ENCODE measurements at places on chromosomes 11 and 22.

- no peak for DNase-seq
Measured at GRCh38 chr11:37830529-37830928, 1232.5 kb upstream of the RAG2 start.

GRCh38 chr11:34416088-34416487 is 22.6 kb upstream of the CAT start:
- no peak for DNase-seq

- no peak for DNase-seq
Measured at GRCh38 chr22:26452236-26453016, 23.4 kb downstream of the ASPHD2 start.

DNA sequence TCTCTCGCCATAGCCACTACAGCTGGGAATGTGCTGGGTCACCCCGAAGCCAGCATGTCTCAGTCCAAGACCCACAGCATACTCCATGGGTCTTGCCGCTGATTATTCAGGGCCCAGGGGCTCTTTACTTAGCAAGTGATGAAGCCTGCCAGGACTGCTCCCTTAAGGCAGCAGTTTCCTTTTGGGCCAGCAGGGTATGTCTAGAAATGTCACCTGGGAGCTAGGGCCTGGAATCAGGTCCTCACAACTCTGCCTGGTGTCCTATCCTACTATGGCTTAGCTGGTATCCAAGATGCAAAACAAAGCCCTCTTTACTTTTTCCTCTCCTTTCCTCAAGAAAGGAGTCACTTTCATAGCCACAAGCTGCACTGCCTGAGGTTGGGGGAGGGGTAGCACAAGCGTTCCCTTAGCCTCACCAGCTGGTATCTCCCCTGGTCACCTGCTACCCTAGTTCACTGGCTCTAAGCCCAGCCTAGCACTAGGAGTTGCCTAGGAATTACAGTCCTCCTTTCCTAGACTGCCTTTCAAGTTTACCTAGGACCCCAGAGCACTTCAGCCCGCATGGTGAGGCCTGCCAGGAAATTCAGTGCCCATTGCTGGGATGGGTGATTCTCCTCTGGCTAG is 22.6 kb upstream of the NCR3LG1 start:
- no peak for DNase-seq

GRCh38 chr11:92225125-92225567 is 528 bp downstream of the FAT3 start:
- no peak for DNase-seq

GRCh38 chr11:116527180-116527991 is 245.4 kb downstream of the BUD13 start:
- no peak for DNase-seq

DNA sequence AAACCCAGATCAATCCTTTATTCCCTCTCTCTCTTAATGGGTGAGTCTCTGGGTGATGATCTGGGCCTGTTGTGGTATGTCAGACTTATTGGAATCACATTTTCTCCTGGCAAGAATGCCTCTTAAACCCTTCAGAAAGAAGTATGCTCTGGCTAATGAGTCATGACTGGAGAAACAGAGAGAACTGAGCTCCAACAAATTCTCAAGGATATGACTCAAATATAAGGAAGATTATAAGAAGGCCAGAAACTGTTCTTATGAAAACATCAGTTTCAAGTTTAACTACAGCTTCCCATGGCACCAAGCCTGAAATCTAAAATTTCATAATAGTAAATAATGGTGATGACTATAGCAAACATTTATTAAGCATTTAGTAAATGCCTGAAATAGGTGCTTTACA is 83.9 kb downstream of the OR5AK2 start:
- DNase-seq, result peak; percentile 98
